ENCODE measurements at places on chromosomes 11 and 22.

DNA sequence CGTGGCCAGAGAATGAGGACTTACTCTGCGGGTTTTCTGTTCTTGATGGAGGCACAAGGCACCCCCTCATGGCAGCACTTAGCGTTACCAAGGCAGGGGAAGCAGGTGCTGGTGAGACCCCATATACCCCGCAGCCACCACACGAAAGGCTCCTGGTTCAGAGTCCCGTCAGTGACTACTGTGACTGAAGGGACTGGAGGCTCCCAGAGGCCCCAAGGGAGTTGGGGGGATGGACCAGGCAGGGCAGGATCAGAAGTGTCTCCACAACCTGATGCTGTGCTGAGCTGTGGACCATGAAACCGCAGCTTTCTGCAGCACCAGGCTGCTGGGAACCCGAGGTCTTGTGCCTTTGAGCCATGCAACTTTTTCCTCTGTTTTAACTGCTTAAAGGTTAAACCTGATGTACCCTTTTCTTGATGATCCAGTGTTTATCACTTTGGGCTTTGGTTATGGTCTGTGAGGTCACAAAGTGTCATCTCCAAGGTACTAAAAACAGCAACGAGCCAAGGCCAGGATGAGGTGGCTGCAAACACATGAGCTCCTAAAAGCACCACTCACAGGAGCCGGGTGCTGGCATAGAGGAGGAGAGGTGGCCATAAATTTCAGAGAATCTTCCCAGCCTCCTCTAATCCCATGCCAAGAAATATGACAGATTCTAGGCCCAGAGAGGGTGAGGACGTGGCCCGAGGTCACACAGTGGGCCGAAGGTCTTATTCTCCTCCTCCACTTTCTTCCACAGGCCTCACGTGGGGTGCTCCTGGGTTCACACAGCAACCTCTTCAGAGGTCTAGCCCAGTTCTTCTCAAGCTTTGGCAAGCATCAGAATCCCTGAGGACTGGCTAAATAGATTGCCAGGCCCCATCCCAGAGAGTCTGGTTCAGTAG, 4.2 kb upstream of the LRRC32 start:
- no peak for DNase-seq

DNA sequence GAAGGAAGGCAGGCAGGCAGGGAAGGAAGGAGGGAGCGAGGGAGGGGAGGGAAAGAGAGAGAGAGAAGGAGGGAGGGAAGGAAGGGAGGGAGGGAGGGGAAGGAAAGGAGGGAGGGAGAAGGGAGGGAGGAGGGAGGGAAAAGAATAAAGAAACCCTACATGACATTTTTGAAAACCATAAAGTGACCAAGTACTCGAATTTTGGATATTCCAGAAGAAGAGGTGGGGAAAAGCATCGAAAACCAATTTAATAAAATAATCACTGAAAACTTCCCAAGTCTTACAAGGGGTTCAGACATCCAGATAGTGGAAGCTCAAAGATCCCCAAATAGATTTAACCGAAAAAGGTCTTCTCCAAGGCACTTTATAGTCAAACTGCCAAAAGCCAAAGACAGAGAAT, 11.7 kb downstream of the GDPD4 start:
- DNase-seq = no peak

DNA sequence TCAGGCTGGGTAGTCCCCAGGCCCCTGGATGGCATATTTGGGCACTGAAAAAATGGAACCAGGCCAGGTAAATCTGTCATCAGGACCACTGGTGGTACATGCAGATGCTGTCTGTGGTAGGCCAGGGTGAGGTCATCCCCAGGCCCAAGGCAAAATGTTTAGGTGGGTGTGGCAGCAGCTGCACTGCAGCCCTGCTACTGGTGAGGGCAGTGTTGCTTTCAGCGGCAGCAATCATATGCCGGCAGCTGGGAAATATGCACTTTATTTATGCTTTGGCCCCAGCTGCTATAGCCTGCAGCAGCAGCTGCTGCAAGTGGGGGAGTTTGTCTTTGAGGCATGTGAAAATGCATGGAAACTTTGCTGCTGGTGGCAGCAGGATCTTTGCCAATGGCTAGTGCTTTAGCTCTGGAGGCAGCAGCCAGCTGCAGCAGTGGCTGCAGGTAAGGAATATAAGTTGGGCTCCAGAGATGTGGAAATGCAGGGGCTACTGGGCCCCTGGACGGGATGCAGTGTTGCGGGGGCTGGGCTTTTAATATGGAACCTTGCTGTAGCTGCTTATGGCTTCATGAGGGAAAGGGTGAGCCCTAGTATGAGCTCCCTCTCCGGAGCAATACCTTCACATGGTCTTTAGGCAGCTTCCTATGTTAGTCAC, 365.7 kb upstream of the CADM1 start:
- no peak for DNase-seq

DNA sequence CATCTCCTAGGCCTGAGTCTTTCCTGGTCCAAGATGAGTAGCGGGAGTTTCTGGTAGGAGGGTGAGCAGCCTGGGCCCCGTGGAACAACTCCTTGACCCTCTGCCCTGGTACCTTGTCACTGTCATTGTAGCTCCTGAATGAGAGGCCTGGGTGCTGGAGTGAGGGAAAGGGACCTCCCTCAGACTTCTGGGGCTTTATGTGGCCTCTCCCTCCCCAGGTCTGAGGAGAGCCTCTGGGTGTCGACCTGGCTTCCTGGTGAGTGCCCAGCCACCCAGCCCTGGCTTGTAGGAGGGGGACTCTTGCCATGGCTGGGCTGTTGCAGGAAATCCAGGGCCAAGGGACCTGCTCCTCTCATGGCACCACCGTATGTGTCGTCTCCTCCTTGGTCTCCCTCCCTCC, 3.9 kb downstream of the P2RY2 start:
- no peak for DNase-seq

GRCh38 chr11:1053121-1053901, 16.8 kb upstream of the MUC6 start:
- DNase-seq = no peak

- no peak for DNase-seq
Observed at GRCh38 chr22:24153353-24153752, 27.9 kb upstream of the SUSD2 start.

DNA sequence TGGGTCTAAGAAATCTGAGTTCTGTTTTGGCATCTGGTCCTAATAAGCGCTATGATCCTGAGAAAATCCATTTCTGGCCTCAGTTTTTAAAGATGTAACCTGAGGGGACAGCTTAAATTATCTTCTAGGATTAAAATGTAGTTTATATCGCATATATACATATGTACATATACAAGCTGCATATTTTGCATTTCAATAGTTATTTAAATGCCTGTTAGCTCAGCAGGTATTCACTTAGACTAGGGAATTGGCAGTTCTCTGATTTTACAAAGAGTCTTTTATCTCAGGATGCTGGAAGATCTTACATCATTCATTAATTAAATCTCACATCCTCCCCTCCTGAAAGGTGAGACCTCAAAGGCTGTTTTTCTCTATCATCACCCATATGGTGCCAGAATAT, 1232.8 kb downstream of the LRRC4C start:
- no peak for DNase-seq

DNA sequence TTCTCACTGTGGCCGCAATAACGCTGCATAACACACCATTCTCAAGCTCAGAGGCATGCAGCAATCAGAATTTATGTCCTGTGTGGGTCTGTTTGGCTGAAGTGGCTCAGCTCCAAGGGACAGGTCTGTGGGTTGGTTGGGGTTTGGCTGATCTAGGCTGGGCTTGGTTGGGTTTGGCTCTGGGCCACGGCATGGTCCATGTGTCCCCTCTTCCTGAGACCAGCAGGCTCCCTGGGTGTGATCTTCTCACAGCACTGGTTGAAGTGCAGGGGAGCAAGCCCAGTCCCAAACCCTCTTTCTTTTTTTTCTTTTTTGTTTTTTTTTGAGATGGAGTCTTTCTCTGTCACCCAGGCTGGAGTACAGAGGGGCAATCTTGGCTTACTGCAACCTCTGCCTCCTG, 25.0 kb downstream of the SMIM38 start:
- no peak for DNase-seq

DNA sequence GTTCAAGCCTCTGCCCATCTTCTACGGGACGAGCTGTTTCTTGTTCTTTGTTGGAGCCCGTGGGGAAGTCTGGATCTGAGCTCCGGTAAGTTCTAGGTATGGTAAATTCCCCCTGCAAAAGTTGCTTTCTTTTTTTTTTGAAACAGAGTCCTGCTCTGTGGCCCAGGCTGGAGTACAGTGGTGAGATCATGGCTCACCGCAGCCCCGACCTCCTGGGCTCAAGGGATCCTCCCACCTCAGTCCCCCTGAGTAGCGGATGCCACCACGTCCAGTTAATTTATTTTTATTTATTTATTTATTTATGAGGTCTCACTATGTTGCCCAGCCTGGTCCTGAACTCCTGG, 35.5 kb upstream of the MOB2 start:
- no peak for DNase-seq

- DNase-seq = no peak
Observed at GRCh38 chr11:61682093-61682732, 2.0 kb downstream of the DAGLA start.

GRCh38 chr11:235180-235579, 962 bp downstream of the SIRT3 start:
- DNase-seq = no peak

- no peak for DNase-seq
Observed at GRCh38 chr11:134459246-134460061, 47.4 kb upstream of the B3GAT1 start.

DNA sequence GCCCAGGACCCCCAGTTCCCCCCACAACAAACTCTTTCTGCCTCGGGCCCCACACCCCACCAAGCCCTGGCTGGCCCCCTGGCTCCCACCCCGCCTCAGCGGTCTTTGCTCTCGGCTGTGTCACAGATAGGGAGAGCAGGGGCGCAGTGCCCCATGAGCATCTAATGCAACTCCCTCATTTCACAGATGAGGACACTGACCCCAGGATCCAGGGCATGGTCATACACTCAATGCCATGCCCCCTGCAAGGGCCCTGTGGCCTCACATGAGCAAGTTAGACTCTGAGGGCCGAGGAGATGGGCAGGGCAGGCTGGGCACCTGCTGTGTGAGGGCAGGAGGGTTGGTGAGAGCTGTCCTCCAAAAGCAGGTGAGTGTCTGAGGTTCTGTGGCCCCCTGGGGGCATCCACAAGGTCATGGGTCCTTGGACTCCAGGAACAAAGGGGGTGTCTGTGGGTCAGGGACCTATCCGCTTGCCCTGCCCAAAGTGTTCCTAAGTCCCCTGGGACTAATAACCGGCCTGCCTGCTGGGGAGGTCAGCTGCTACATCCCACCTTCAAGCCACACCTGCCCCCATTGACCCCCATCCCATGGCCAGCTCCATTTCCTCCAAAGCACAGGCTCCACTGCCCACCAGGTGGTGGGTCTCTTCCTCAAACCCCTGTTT, 2.5 kb downstream of the MIF start:
- no peak for DNase-seq

DNA sequence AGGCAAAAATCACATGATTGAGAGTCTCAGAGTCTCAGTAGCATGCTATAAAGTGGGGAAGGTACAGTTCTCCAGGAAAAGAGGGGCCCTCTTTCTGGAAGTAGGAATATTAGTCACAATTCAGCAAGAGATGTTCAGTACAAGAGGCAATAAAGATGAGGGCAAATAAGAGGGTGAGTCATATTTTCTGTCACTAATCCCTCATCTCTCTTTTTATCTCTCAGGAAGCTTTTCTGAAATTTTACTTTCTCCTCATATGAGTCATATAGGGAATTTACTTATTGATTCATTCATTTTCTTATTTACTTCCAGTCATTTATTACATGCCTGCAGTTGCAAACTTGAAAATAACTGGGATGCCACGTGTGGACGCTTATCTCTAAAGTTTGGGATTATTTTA, 3.4 kb upstream of the NXPE1 start:
- DNase-seq = peak; percentile 35

DNA sequence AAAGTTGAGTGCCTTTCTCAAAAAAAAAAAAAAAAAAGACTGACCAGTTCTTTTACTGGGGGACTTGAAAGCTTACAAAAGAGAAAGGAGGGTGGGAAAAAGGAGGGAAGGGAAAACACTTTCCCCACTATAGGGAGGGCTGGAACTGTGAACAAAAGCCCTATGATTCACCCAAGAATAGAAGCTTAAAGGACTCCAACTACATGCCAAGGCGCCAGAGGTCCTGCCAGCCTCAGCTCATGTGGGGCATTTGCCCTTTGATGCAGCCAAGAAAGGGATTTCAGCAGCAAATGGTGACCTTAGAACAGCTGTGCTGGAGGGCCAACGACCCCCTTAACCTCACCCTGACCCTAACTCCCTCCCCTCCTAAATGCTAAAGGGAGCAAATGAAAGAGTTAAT, 160.0 kb downstream of the NTM start:
- DNase-seq = no peak

- DNase-seq = no peak
Observed at GRCh38 chr11:12815129-12815480, 140.9 kb downstream of the TEAD1 start.

DNA sequence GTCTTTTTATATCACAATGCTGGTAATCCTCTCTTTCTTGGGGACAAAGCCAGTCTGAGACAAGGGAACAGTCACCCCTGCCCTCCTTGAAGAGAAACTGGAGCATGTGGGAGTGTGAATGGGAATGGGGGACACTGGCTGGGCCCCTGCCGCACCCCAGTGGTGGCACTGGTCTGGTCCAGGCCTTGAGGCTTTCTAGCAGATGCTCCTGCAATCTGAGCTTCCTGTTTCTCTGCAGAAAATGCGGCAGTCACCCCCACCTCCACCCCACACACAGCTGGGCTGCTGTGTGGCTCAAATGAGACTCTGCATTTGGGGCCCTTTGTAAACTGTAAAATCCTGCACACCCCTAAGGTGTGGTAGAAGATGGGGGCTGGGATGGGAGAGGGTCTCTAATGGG, 6.6 kb upstream of the MARK2 start:
- DNase-seq = no peak

DNA sequence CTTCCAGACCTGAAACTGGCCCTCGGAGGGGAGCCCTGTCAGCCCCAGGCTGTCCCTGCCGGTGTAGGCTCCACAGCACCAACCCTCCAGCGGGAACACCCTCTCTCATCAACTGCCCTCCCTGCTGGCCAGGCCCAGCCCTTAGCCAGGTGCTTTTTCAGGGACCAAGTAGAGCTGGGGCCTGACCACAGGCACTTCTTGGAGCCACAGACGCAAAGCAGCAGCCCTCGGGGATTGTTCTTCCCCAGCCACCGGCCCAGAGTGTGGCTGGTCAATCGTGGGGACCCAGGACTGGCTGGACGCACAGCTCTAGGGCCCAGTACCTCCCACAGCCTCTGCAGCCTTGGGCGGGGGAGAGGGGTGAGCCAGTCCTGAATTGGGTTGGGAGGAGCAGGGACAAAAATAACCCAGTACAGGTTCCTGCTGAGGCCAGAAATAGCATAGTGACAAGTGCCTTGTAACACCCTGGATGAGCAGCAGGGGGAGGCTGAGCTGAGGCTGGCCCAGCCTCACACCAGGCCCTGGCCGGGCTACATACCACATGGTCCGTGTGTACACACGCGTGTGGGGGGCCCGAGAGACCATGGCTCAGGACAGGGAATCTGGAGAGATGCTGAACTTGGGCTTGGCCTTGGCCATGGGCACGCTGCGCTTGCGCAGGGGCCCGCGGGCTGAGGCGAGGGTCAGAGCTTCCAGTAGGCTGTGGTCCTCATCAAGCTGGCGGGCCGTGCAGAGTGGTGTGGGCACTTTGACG, 2.0 kb downstream of the KCNJ11 start:
- DNase-seq = no peak

DNA sequence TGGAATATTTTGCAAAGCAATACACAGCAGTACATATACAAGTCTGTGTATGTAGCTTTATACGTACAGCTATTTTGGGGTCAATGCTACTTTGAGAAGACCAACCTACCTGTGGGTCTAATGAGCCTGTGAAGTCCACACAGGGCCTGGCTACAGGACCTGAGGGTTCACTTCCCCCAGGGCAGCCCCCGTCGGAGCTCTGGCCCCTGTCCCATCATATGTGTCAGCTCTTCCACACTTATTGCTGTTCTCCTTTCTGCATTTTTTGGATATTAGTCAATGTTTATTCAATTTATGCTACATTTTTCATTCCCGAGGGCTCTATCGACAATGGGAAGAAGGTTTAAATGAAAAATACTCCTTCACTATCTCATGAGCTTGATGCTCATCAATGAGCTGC, 1473.6 kb downstream of the BRD1 start:
- no peak for DNase-seq

Data from skeletal muscle cell (primary cell).